M059J (cell line): ENCODE measurements at places on chromosomes 5 and 9. TPM values are rescaled to one million over a fixed set of nuclear protein-coding genes. Genes with fewer than 3 reads are reported as not detected.

REEP2 gene
- total RNA-seq = 0.32 and 1.6 TPM in 2 replicates

TSLP gene
- total RNA-seq = 0.59 and 0.79 TPM in 2 replicates

TRPM6 gene
- total RNA-seq = 0.49 and 1.6 TPM in 2 replicates

UAP1L1 gene
- 6.7 and 12.9 TPM in 2 replicates for total RNA-seq

TAF11L5 gene
- total RNA-seq = not detected in 2 replicates

GRCh38 chr9:124770359-124771020, 621 bp downstream of the NR6A1 start:
- peak; percentile 41 for DNase-seq

GRCh38 chr9:98374385-98375051, 119.1 kb upstream of the TBC1D2 start:
- peak; percentile 85 for DNase-seq

DNA sequence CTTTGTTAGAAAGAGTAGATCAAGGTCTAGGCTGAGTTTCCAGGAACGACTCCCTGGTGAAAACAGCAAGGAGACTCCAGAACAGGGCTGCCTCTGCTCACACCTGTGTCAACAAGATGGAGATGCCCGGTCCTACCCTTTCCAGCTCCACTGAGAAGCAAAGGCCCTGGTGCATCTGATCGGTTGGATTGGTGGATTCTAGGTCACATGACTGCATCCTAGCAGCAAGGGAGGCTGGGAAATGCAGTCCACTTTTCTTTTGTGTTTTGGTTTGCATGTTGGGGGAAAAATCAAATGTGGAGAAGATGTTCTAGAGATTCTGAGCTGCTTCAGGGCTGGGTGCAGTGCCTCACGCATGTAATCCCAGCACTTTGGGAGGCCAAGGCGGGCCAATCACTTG, 82.0 kb upstream of the TRIO start:
- DNase-seq = peak; percentile 50

DNA sequence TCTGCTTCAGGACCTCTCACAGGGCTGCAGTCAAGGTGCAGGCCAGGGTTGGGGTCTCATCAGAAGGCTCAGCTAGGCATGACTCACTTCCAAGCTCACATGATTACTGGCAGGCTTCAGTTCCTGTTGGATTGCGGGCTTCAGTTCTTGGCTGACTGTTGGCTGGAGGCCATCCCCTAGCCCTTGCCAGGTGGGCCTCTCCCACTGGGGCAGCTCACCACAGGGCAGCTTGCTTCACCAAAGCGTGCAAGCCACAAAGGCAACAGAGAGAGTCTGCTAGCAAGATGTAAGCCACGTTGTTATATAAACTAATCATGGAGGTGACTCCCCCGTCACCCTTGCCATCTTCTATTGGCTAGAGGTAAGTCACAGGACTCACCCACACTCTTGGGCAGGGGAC, 14.4 kb downstream of the CPLX2 start:
- peak; percentile 68 for DNase-seq

DNA sequence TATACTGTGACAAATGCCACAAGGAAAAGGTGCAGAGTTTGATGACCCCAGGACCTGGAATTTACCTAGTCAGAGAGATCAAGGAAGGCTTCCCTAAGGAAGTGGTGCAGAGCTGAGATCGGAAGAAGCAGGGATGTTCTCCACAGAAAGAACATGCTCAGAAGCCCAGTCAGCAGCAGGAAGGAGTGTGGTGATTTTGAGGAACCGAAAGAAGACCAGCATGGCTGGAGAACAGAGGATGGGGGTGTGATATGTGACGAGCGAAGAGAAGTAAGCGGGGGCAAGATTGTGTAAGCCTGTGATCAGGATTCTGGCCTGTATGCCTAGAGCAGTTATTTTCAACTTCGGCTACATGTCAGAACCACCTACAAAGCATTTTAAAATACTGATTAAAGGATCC, 18.7 kb upstream of the PIK3R1 start:
- no peak for DNase-seq
